ENCODE measurements at places on chromosomes 6 and 20. TPM values are rescaled to one million over a fixed set of nuclear protein-coding genes. Genes with fewer than 3 reads are reported as not detected.

Gene CRYBG1
- 0.55 TPM for total RNA-seq

Gene ZC3H12D
- total RNA-seq: 0.20 TPM

Gene SCAF8
- total RNA-seq: 21.5 TPM

Gene SEL1L2
- not detected for total RNA-seq

Gene SAMD3
- not detected for total RNA-seq

Gene PIM1
- total RNA-seq: 20.7 TPM

Gene ADNP
- total RNA-seq: 43.9 TPM

Gene HSPA1A
- 388 TPM for total RNA-seq

Gene CTSA
- total RNA-seq: 104 TPM

Gene MOG
- total RNA-seq: not detected

Gene MUC21
- not detected for total RNA-seq

Gene DUSP15
- total RNA-seq: 0.64 TPM

Gene FOXF2
- total RNA-seq: 17.7 TPM

Gene FAM184A
- total RNA-seq: not detected

Gene SDCBP2
- total RNA-seq: 1.1 TPM

Gene LZTS3
- 2.7 TPM for total RNA-seq

Gene SLC26A8
- not detected for total RNA-seq

Gene SYNDIG1
- 2.0 TPM for total RNA-seq

Gene SAMD5
- total RNA-seq: 0.85 TPM

Gene TFAP2C
- 17.1 TPM for total RNA-seq

Gene RIPOR3
- total RNA-seq: 0.09 TPM

Gene PBOV1
- total RNA-seq: not detected

Gene MUC22
- total RNA-seq: 0.05 TPM

Gene SLC2A10
- total RNA-seq: not detected

Gene TREM2
- not detected for total RNA-seq

Gene PRPH2
- not detected for total RNA-seq

Gene GTSF1L
- total RNA-seq: not detected

Gene GHRH
- total RNA-seq: not detected

Gene LPIN3
- total RNA-seq: 8.7 TPM

Gene MROH8
- 0.79 TPM for total RNA-seq

Gene CRISP2
- not detected for total RNA-seq

Gene RWDD2A
- 1.4 TPM for total RNA-seq

Gene NFATC2
- 7.7 TPM for total RNA-seq

Gene DEF6
- total RNA-seq: 0.06 TPM

Gene ZBTB9
- 12.1 TPM for total RNA-seq

Gene BFSP1
- 4.5 TPM for total RNA-seq

Gene RGS17
- 6.4 TPM for total RNA-seq

Gene MOCS3
- total RNA-seq: 6.3 TPM

Gene KHDC1L
- not detected for total RNA-seq

Gene ZNF165
- total RNA-seq: 1.3 TPM

Gene SMLR1
- not detected for total RNA-seq

Gene WFDC5
- total RNA-seq: not detected

Gene ABHD16A
- total RNA-seq: 19.2 TPM

Gene WRNIP1
- total RNA-seq: 43.9 TPM

Gene CRISP3
- not detected for total RNA-seq

Gene RNF182
- total RNA-seq: 3.2 TPM

Gene CAPN11
- not detected for total RNA-seq

Gene PGC
- total RNA-seq: not detected

Gene BMP2
- 0.57 TPM for total RNA-seq

Gene CABLES2
- 5.1 TPM for total RNA-seq

Gene AK9
- 1.5 TPM for total RNA-seq

Gene NFKBIE
- 14.8 TPM for total RNA-seq

Gene ANKRD66
- not detected for total RNA-seq

Gene NRSN2
- total RNA-seq: 60.3 TPM

Gene PTCRA
- not detected for total RNA-seq

Gene IL17A
- total RNA-seq: not detected

Data from A549 treated with CpdA at 1 μM for 4 hours (cell line).